ENCODE measurements at places on chromosomes 4 and X. TPM values are rescaled to one million over a fixed set of nuclear protein-coding genes. Genes with fewer than 3 reads are reported as not detected.

DKK2 gene
- total RNA-seq: 2.6 TPM

CT45A5 gene
- total RNA-seq: not detected

VSIG1 gene
- not detected for total RNA-seq

KCNE5 gene
- not detected for total RNA-seq

RASGEF1B gene
- 80.1 TPM for total RNA-seq

IL2RG gene
- 9.8 TPM for total RNA-seq

ADH7 gene
- total RNA-seq: not detected

STK32B gene
- total RNA-seq: 3.2 TPM

TCP11X2 gene
- not detected for total RNA-seq

IQCM gene
- total RNA-seq: not detected

ARL9 gene
- total RNA-seq: not detected

Measured in subcutaneous adipose tissue (tissue), 4 donors.